HCT116 (cell line): ENCODE measurements at places on chromosomes 1 and 21. TPM values are rescaled to one million over a fixed set of nuclear protein-coding genes. Genes with fewer than 3 reads are reported as not detected.

GRCh38 chr1:157968508-157968907, 24.9 kb upstream of the KIRREL1 start:
- no peak for DNase-seq
- H3K27me3 ChIP-seq, result no peaks in the 10 kb centered on the region
- no peaks in the 10 kb centered on the region for H3K4me1 ChIP-seq
- no peaks in the 10 kb centered on the region for H3K36me3 ChIP-seq

GRCh38 chr1:151326619-151327222, 495 bp downstream of the PI4KB start:
- peak overlapping the region; percentile 82 for H3K4me3 ChIP-seq
- H3K4me1 ChIP-seq, result peaks cover 24% of the 10 kb centered on the region
- no peak for DNase-seq
- H3K27ac ChIP-seq, result peak overlapping the region; percentile 80

DNA sequence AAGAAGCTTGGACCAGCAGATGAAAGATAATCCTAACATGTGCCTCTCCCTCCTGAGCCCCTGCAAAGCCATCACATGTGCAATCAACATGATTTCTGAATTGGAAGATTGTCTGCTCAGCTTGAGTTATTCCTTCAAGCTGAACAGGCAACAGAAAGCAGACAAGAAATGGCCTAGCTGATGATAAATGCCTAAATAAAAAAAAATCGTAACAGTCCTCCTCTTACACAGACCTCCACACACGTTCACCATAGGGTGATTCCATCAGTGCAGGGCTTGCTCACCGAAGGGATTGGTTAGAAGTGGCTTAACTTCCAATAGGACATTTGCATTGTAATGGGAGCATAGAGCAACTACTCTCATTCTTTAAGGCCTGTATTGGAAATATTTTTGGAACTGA, 14.6 kb downstream of the KRTAP19-8 start:
- no peaks in the 10 kb centered on the region for H3K4me1 ChIP-seq
- no peaks in the 10 kb centered on the region for H3K36me3 ChIP-seq
- no peak overlapping the region for H3K27ac ChIP-seq
- H3K4me3 ChIP-seq, result no peak overlapping the region

DNA sequence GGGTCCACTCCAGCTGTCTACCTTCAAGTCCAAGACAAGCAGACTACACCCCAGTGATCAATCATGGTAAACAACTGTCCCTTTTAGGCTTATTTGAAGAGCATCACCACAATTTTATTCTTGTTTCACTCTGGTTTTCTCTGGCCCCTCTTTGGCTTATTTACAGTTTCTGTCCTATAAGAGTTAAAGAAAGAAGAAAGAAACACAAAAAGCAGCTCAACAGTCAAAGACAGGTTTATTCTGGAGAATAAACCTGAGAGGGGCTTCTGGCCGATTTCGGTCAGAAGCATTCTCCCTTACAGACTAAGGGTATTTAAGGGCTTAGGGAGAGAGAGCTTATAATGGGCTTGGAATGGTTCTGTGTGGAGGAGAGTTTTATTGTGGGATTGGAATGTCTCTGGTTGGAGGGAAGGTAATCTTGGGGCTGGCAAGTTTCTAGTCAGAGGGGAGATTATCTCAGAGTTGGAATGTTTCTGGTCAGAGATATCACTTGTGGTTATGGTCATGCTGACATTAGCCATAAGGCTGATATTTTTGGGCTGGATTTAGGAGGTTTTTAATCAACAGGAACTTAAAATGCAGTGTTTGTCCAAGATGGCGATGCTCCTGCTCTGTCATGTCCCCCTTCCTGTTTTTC, 161.0 kb downstream of the URB2 start:
- no peaks in the 10 kb centered on the region for H3K36me3 ChIP-seq
- no peak for DNase-seq
- no peaks in the 10 kb centered on the region for H3K4me1 ChIP-seq
- H3K27ac ChIP-seq, result no peak overlapping the region

DNA sequence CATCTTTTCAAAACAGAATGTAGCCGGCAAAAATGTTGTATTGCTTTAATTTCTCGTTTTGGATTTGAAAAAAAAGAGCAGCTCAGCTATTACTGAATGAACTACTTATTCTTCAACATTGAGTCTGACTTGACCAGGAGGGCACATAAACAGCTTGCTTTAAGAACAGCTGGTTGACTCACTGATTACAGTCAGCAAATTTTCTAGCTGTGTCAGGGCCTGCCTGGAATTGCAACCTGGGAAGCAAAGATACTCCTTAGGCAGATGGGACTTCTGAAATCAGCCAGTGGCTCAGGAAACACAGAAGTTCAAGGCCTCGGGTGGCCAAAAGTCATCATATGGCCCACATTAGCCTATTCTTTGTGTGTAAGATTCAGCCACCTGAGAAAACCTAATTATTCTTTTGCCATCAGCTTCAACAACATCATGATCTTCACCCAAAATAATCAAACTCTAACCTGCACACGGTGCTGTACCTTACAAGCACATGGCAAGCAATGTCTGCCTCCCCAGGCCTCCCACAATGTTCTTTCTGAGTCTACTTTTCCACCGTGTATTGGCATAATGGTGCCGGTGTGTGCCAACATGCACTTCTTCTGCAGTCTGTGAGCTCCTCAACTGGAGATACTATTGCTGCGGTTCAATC, 307.2 kb downstream of the HHIPL2 start:
- DNase-seq, result no peak
- H3K4me3 ChIP-seq, result no peak overlapping the region
- no peak overlapping the region for H3K27ac ChIP-seq
- peaks cover 22% of the 10 kb centered on the region for H3K4me1 ChIP-seq

KIF17 gene
- 2.4 TPM for total RNA-seq

VHLL gene
- total RNA-seq, result not detected

LCE1E gene
- total RNA-seq, result not detected

COL9A2 gene
- 2.4 TPM for total RNA-seq

COL24A1 gene
- not detected for total RNA-seq

FCRL4 gene
- total RNA-seq, result not detected
